ENCODE measurements at places on chromosomes 3 and 15. TPM values are rescaled to one million over a fixed set of nuclear protein-coding genes. Genes with fewer than 3 reads are reported as not detected.
A peak's percentile ranks its signal among the peaks of the same experiment; 100 is the strongest.

Gene KCNAB1
- total RNA-seq: 22.6 TPM

Gene ITIH1
- total RNA-seq: not detected

Gene ZNF501
- total RNA-seq: 7.3 TPM

Gene GABRB3
- 1.1 TPM for total RNA-seq

Gene NBEAL2
- 45.8 TPM for total RNA-seq

Gene SI
- not detected for total RNA-seq

Gene LIPC
- 0.93 TPM for total RNA-seq

- peak; percentile 52 for DNase-seq
Observed at GRCh38 chr3:128613083-128613829, 37.4 kb downstream of the RPN1 start.

DNA sequence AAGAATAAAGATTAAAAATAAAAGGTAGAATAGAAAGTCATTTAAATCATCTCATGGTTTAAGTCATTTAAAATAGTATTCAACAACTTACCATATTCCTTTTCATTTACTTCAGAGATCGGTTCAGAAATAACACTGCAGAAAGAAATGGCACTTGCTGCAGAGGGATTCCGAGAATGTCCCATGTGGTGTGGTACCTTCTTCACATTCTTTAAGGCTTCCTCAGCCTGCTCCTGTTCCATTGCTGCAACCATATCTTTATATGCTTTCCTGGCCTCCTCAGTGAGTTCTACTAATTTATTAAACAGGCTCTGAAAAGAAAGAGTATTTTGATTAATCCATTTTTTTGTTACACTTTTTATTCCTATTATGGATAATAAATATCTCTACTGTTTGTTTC, 32.6 kb upstream of the SHC4 start:
- DNase-seq: no peak

- DNase-seq: no peak
Observed at GRCh38 chr15:43218908-43219706, 1.7 kb downstream of the EPB42 start.

GRCh38 chr15:75840659-75841058, 2.6 kb upstream of the UBE2Q2 start:
- no peak for DNase-seq

- peak; percentile 88 for DNase-seq
Observed at GRCh38 chr15:28021281-28022039, 77.7 kb downstream of the OCA2 start.

DNA sequence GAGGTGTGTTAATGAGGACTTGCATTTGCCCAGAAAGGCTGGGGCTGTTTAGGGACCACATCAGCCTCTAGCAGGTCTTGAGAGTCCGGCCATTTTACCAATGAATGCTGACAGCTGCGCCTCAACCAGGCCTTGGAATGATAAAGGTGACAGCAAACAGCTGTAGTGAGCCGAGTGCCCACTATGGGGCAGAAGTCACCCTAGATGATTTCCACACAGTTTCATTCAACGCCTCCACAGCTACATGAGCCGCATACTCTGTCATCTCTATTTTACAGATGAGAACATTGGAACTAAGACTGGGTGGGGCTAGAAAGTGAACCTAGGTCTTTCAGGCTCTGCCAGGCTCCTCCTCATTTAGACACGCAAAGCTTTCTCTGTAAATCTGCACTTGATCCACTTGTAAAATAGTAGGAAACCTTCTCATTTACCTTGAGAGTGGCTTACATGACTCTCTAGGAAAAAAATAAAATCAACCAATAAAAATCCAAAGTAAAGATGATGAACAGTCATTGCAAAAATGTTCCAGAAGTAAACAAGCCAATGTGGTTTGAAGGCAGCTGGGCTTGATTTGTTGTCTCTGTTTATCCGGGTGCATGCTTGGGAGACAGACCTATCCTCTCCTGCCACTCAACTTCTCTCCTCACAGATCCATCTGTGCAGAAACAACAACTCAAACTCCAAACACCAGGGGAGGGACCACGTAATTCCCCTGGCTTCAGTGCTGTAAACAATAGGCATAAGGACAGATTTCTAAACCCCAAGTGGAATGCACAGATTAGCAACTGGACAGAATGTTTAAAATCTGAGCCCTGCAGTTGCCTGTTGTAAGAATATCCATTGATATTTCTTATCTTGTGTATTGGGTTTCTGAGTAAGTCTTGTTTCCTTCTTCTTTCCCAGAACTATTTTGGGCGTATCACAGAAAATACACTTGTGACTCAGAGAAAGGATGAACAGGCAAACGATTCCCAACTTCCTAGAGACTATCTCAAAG, 31.5 kb upstream of the LDHAL6B start:
- DNase-seq: peak; percentile 68

DNA sequence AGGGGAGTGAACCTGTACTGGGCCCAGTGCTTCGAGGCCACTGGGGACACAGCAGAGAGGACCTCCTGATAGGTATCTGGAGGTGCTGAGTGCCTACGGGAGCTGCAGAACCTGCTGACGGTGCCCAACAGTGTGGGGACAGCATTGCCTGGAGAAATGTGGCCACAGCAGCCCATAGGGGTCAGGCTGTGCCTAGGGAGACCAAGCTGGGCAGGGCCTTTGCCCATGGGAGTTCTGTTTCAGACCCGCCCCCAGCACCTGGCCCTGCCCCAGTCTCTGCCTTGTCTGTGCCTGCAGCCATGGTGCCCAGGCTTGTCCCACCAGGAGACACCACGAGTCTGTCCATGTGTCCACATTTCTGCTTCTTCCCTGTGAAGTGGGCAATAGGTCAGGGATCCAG, 15.3 kb upstream of the RPL32 start:
- no peak for DNase-seq

GRCh38 chr15:76071806-76072205, 12.0 kb downstream of the TMEM266 start:
- no peak for DNase-seq

GRCh38 chr3:18864933-18865731, 283.2 kb upstream of the KCNH8 start:
- no peak for DNase-seq

- no peak for DNase-seq
Observed at GRCh38 chr3:12470111-12470510, 14.2 kb upstream of the TSEN2 start.

- DNase-seq: no peak
Observed at GRCh38 chr3:39121621-39122020, 14.1 kb downstream of the TTC21A start.

DNA sequence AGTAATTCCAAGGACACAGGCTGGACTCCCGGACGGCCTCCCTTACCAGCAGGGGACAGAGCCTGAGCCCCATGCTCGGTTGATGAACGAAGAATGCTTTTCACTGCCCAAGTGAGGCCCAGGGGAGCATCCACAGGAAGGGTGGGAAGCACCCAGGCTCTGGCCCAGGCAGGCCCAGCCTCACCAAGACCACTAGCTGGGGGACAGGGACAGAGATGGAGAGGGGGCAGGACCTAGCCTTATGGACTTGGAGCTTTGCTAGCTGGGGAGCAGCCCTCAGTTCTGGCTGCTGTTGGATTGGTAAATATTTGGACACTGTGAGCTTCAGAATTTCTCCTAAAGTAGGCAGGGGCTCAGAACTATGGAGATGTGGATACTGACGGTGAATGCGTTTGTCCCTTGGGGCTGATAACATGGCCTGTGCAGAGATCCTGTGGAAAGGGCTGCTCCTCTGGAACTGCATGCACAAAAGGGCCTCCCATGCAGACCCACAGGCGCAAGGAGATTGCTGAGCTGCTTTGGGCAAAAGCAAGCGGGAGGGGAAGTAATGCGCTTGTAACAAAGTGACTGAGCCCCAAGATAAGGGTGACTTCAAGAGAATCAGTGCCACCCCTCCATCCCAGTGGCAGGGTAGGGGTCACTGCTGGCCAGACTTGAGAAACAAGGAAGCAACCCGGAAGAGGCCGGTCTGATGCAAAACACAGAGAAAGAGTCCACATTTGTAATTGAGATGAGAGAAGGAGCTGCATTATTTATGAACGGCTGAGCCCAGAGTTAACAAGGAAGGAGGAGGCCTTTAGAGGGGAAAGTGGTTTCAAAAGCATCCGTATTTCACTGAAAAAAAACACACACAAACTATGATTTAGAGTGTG, 70.1 kb upstream of the MEF2A start:
- DNase-seq: no peak

DNA sequence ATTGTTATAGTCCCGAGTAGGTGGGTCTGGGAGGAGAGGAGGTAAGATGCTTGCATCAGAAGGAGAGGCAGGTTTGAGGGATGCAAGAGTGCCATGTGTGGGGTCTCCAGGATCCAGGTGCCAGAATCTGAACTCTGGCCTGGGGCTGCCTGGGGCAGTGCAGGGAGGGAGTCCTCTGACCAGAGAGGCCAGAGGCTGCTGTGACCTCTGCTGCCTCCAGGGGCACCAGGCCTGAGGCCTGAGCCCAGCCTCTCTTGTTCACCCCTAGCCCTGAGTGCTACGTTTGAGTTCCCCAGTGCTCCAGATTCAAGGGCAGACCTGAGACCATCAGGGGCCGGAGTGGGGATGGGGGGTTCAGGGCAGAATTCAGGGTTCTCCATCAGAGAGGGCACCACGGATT, 7.4 kb downstream of the SLC38A3 start:
- DNase-seq: no peak

- no peak for DNase-seq
Observed at GRCh38 chr15:58390655-58391054, 41.1 kb upstream of the LIPC start.

DNA sequence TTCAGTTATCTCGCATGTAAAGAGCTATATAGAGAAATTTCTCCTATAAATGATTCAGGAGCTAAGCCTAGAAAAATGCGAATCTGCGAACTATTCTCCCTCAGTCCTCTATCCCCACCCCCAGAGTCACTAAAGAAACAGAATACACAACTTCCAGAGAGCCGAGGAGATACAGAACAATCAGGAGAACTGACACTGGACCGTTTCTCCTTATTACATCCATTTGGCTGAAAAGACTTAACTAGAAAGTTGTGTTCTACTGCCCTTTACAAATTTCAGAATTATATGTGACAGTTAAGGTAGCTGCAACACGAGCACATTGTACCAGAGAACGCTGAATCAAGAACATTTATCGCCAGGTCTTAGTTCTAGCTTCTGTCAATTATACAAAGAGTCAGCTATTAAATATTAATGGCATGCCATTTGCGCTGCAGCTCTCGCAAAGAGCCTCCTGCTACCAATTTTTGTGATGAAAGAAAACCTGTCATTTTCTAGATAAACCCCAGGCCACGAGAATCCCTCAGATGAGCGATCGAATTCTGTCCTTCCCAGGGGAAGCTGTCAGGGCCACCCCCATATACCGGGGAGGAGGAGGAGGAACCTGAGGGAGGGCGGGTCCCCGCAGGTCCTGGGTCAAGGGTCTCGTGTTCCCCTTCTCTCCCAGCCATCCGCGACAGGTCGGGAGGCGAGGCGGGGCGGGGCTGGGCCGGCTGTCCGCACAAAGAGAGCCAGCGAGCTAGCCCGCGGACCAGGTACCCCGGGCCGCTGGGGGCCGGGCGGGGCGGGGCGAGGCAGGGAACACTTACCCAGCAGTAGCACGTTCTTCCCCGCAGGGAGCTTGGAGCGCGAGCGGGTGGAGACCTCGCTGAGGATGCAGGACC, 878 bp downstream of the DYNC1LI1 start:
- peak; percentile 69 for DNase-seq

All from aorta (tissue), 5 donors.